ENCODE measurements at places on chromosomes 1 and 21.

- DNase-seq: no peak
Observed at GRCh38 chr1:79232818-79233217, 226.3 kb upstream of the ADGRL4 start.

- no peak for DNase-seq
Observed at GRCh38 chr1:48794816-48795215, 18.1 kb upstream of the BEND5 start.

- DNase-seq: no peak
Observed at GRCh38 chr1:107480548-107481415, 339.9 kb downstream of the NTNG1 start.

DNA sequence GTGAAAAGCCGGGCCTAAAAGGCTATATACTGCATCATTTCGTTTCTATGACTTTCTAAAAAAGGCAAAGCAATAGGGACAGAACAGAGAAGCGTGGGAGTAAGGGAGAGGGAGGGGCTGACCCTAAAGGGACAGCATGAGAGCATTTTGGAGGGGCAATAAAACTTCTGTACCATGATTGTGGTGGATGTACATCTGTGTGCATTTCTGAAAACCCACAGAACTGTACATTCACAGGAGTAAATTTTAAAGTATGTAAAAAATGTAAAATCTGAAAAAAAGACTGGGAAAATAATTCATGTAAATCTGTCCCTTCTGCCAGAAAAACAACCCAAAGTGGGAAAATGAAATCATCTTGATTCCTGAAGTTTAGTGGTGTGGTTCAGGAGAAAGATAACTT, 235.4 kb downstream of the CENPF start:
- no peak for DNase-seq

GRCh38 chr1:204802401-204803175, 68.1 kb upstream of the NFASC start:
- DNase-seq: no peak

DNA sequence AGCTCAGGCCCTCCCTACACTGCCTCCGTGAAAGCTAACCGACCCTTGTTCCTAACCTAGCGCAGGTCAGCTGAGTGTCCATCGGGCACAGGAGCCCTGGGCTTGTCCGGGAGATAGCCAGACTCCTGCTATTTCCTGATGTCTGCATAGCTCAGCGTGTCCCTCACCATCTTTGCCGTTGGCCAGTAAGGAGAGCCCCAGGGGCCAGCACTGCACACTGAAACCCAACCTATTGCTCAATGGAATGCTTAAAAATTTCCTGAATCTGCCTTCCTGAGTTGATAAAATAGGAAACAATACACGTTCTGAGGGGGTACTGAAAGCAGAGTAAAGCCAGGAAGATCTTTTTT, 2.2 kb downstream of the RUNX1 start:
- DNase-seq: no peak

DNA sequence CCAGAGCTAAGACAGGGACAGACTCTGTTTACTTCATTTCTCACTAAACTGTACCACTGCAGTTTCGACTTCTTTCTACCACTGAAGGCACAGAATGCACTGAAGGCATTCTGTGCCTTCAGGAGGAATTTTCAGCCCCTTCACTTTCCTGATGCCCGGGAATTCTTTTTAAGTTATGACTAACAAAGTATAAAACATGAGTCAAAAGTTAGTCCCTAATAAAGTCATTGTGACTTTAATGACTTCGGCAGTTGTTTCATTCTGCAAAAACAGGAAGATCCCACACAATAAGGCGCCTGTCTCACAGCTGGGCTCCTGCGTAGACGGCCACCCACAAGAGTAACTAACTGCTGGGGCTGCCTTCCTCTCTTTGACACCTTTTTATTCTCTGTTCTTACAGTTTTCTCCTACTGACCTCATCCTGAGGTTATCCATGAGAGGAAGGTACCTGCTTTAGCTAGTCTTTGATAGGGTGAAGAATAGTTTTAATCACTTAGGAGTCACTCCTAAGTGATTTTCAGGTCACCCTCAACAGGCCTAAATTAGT, 183.9 kb upstream of the SGIP1 start:
- DNase-seq: no peak

DNA sequence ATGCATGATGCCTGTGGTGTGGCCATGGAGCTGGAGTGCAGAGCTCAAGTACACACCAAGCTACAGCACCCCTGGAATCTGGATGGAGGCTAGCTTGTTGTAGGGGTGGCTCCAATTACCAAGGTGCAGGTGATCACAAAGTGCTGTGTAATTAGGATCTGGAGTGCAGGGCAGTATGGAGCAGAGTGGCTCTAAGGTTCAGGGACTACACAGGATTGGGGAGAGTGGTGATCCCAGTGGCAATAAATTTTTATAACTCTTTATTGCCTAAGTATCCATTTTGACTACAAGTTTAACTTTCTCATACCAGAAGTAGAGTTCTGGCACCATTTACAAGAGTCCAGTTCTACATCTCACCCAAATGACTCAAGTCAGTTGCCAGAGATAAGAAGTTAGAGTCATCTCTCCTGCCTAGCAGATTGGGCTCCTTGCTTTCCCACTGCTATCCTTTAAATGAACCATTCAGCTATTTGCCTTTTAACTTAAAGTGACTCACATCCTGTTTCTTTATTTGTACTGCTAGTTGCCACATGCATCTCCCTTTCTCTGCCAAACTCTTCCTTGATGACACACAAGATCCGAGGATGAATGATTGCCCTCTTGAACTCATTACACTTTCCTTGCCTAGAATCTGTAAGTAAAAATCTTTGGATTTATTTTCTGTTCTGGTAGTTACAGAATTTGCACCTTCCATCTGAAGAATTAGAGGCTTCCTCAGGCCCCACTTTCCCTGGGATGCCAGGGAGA, 427.2 kb downstream of the KCNT2 start:
- peak; percentile 1 for DNase-seq

DNA sequence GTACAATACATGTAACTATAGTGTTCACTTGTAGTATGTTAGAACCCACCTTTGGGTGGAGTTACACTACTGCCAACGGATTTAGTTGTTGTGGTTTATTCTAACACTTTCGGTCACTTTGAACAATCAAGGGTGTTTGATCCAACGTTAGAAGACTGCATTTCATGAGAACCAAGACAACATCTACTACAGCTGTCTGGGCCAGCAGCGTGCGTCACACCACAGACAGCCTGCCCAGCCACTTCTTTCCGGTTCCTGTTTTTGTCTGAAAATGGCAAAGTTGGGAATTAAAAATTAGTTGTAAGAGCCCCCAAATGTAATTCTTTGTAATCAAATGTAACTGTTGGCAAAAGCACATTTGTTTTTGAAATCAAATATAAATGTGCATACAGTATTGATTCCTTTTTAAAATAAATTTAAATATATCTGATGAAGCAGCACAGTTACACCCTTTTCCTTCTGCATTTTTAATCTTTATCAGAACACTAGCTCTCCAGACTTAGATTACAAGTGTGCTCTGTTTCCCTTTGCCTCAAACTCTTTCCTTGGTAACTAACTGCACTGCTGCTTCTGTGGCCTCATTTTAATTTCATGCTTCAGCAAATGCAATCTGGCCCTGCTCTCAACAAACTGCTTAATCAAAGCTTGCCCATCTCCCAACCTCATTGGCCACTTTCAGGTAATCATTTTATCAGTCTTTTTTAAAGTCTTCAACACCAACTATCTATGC, 86.6 kb upstream of the DPH5 start:
- peak; percentile 73 for DNase-seq

DNA sequence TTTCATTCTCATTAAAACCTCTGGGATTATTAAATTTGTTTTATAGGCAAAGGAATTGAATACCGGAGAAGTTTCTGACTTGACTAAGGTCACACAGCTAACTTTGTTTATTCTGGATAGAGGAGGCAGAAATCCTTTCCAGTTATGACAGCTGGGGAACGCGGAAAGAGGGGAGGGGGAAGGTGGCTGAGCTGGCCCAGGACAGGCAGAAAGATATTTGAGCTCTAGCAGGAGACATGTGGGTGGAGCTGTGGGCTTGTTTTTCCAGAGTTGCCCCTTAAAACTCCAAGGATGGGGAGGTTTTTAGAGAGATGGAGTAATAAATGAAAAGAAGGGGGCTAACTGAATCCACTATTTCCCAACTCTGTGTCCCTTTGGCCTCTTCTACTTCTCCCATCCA, 27.8 kb downstream of the FOXD2 start:
- no peak for DNase-seq

DNA sequence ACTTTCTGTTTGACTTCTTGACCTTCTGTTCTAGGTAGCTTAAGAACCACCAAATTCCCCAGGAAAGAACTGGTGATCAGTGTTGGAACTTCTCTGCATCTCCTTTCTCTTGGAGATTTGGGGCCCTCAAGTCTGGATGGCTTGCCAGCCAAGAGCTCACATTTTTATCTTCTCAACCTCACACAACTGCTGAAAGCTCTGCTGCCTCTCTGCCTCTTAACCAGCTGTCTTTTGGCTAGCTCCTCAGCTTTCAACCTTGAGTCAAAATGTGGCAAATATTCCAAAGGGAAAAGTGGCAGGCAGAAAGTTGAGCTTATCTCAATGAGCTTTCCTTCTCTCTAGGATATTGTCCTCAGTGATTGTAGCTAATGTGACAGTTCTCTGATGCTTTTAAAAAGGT, 89.2 kb upstream of the CCDC190 start:
- DNase-seq: no peak

- DNase-seq: no peak
Observed at GRCh38 chr1:201094832-201095231, 17.4 kb downstream of the CACNA1S start.

DNA sequence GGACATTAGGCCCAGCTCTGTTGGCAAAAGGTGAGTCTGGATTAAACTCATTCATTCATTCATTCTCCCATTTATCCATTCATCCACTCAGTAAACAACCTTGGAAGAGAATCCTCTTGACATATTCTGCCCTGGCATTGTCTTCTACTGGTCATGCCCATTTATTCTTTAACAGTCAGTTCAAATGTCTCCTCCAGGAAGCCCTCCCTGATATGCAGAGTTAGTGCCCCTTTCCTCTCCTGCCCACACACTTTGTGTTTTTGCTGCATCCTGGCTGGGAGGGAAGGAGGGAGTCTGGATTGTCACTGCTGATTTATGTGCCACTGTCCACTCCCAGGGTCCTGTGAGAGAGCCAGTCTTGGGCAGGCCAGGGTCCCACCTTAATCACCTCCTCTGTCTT, 600.3 kb downstream of the MATN1 start:
- DNase-seq: no peak

GRCh38 chr1:112537456-112537855, 28.7 kb downstream of the WNT2B start:
- DNase-seq: no peak

GRCh38 chr1:186905561-186905960, 76.8 kb downstream of the PLA2G4A start:
- DNase-seq: no peak

GRCh38 chr1:66043186-66043585, 250.5 kb downstream of the PDE4B start:
- DNase-seq: no peak

DNA sequence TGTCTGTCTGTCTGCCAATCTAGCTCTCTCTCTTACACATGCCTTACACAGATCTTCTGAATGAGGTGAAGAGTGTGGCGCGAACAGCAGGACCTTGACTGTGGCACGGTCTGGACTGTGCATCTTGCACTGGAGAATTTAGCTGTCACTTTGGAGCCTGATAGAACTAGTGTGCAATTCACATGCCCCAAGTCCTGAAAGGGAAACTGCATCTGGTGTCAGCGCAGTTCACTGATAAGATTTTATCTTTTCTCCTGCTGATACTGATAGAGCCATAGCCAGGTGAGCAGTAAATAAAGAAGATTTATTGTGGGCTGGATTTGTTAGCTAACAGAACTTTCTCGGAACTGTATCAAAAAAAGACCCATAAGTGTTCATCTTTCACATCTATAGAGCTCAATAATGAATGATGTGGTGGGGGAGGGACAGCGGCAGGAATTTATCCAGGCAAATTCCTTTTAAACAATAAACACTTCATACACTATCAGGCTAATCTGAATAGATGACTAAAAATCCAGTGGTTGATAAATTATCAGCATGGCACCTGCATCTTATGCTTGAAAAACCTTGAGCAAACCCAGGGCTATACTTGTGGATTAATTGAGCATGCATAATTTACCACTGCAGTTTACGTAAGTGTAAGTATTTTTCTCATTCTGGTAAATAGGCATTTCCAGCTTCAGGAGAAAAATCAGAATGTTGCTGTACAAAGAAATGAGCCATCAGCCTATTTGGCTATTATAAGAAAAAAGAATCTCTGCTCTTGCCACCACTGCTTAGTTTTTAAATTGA, 104.1 kb downstream of the NTNG1 start:
- no peak for DNase-seq

DNA sequence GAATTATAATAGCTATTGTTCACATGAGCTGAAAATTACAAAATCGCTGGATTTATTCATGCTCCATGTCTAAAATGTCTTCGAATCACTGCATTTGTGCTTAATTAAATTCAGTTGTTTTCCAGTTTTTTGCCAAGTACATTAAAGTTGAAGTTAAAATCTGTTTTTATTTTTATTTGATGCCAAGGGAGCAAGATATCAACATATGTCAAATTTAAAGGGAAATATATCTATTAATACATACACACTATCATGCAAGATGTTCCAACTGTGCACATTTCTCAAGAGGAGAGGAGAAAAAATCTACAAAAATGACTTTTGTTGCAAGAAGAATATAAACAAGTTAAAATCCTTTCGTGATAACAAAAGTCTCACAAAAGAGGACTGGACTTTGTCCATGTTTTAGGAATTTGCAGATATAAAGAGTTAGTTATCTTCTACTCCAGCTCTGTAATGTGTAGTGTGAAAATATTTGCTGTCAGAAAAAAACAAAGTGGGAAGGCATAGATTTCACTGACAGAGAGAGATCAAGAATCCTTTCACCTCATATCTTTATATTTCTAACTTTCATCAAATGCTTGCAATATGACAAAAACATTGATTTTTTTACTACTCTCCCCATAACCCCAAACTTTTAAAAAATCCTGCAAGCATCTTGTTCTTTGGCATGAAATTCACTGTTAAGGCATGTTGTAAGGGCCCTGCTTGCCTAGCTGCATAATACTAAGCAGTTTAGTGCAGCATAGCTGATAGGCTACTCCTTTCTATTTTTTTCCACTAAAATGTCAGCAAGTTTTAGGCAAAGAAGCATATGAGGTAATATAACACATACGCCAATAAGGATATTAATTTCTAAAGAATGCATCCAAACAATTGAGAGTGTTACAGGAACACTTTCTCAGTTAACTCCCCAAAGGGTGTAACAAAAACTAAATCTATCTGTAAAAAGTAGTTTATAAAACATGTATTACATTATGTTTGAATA, 340.2 kb upstream of the ADAMTS5 start:
- no peak for DNase-seq

DNA sequence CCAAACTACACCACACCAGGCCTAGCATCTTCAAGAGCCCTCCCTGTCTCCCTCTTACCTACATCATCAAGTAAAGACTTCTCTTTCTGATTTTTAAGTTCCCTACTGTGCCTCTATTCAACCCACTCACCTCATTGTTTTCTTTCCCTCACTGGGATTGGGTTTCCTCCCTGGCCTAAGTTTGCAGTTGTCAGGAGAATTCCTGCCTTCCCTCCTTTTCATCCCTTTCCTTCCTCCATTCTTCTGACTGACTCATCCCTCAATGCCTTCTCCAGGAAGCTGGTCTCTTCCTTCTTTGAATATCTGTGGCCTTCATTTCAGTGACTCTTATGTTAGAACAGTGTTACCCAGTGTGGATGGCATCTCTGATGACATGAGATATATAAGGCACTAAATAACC, 139.9 kb upstream of the KIAA0040 start:
- no peak for DNase-seq

- DNase-seq: peak; percentile 53
Observed at GRCh38 chr1:40783001-40783905, at the start of gene KCNQ4. Gene KCNQ4 (plus strand): TSS chr1:40783787. CDS start chr1:40784094, 307 bp downstream.
